ENCODE measurements at places on chromosomes 3 and 15. TPM values are rescaled to one million over a fixed set of nuclear protein-coding genes. Genes with fewer than 3 reads are reported as not detected.
A peak's percentile ranks its signal among the peaks of the same experiment; 100 is the strongest.

- no peaks in the 10 kb centered on the region for H3K4me1 ChIP-seq
- H3K4me3 ChIP-seq = no peak overlapping the region
- no peaks in the 10 kb centered on the region for H3K27me3 ChIP-seq
- no peaks in the 10 kb centered on the region for H3K36me3 ChIP-seq
- no peak for DNase-seq
Measured at GRCh38 chr3:169497567-169498257, 165.8 kb downstream of the MECOM start.

- no peaks in the 10 kb centered on the region for H3K27me3 ChIP-seq
- no peaks in the 10 kb centered on the region for H3K36me3 ChIP-seq
- DNase-seq = no peak
- H3K4me3 ChIP-seq = no peak overlapping the region
- no peak overlapping the region for H3K27ac ChIP-seq
Measured at GRCh38 chr15:38609097-38609738, 44.6 kb upstream of the RASGRP1 start.

DNA sequence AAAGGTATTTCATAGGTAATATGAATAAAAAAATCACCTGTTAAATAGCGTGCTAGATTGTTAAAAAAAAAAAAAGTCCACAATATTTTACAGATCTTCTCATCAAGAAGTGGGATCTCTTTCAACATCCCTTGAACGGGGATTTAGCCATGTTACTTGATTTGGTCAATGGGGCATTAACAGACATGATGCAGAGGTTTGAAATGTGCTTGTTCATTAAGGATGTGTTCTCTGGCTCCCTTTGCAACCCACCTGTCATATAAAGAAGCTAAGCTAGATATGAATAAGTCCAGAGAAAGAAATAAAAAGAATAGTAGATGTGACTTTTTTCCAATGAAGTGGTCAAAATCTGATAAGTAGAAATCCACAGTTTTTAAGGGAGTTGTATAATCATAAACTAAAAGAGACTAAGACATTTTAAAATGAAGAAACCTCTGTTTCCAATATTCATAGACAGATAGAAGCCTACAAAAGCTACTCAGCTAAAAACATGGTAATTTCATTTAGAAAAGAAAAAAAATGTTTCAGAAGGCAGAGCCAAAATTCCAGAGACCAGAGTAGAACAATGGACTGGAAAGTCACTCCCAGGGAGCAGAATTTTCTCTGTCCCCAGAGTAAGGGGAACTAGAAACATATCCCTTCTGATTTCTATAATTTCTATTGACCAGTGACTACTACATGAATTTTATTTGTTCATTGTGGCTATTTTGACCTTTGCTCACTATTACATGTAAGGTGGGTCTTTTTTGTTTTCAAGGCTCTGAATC lies 79.2 kb downstream of the PLSCR2 start:
- no peaks in the 10 kb centered on the region for H3K27me3 ChIP-seq
- H3K36me3 ChIP-seq = no peaks in the 10 kb centered on the region
- peak; percentile 27 for DNase-seq
- no peaks in the 10 kb centered on the region for H3K4me1 ChIP-seq
- H3K27ac ChIP-seq = no peak overlapping the region

The TNK2 gene
- 135 TPM for polyA plus RNA-seq

- H3K27ac ChIP-seq = no peak overlapping the region
- H3K36me3 ChIP-seq = no peaks in the 10 kb centered on the region
- no peak overlapping the region for H3K4me3 ChIP-seq
- H3K27me3 ChIP-seq = no peaks in the 10 kb centered on the region
- no peak for DNase-seq
- no peaks in the 10 kb centered on the region for H3K4me1 ChIP-seq
Measured at GRCh38 chr3:67719333-67719732, 64.9 kb upstream of the SUCLG2 start.

The PLA2G4D gene
- polyA plus RNA-seq = 0.09 TPM

GRCh38 chr15:64453689-64454037 lies 6.7 kb upstream of the ZNF609 start:
- peaks cover 25% of the 10 kb centered on the region for H3K36me3 ChIP-seq
- no peak for DNase-seq
- no peaks in the 10 kb centered on the region for H3K27me3 ChIP-seq
- H3K4me3 ChIP-seq = no peak overlapping the region
- H3K4me1 ChIP-seq = no peaks in the 10 kb centered on the region

The FBN1 gene
- 257 TPM for polyA plus RNA-seq

The RLBP1 gene
- 0.34 TPM for polyA plus RNA-seq

DNA sequence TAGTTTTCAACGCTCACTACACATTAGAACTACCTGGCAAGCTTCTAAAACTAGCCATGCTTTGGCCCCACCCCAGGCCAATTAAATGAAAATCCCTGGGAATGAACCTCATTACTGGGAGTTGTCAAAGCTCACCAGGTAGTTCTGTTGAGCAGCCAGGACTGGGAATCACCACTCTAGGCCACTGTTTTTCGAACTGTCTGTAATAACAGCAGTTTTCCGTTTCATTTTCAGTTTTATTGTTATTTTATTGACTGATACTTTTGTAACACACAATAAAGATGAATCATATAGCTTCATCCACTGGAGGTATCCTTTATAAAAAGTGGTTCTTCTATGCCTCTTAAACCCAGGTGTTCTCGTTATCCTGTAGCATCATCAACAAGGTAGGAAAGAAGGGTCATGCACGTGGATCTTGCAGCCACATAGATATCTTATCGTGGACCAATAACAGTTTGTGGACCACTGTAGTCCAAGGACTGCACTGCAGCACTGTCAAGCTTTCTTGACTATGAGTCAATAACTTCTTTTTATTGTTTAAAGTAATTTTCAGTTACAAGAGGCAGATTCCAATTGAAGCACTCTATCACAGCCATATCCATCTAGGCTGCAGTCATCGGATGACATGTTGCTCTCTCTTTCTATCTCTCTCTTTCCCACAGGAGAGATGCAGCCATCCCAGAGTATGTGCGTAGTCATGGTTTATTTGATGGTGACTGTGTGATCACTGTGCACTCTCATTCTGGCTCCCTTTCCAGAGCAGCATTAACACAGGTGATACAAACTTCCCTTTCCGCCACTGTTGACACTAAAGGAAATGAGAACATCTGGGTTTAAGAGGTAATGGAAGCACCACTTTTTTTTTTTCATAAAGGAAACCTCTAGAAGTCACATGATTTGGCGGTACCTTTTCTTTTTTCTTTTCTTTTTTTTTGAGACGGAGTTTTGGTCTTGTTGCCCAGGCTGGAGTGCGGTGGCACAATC lies 39.0 kb upstream of the BLM start:
- no peak overlapping the region for H3K4me3 ChIP-seq
- no peak for DNase-seq
- H3K27me3 ChIP-seq = no peaks in the 10 kb centered on the region
- H3K36me3 ChIP-seq = no peaks in the 10 kb centered on the region

The GPR149 gene
- 0.05 TPM for polyA plus RNA-seq

- H3K4me3 ChIP-seq = no peak overlapping the region
- H3K27me3 ChIP-seq = no peaks in the 10 kb centered on the region
- no peak for DNase-seq
Measured at GRCh38 chr3:2929574-2929973, 180.6 kb downstream of the IL5RA start.

GRCh38 chr15:88998980-88999713 lies 86.0 kb upstream of the MFGE8 start:
- H3K4me1 ChIP-seq = peaks cover 9% of the 10 kb centered on the region
- no peaks in the 10 kb centered on the region for H3K36me3 ChIP-seq
- no peak for DNase-seq
- H3K27me3 ChIP-seq = no peaks in the 10 kb centered on the region
- H3K4me3 ChIP-seq = no peak overlapping the region
- no peak overlapping the region for H3K27ac ChIP-seq

The ZNF774 gene
- polyA plus RNA-seq = 1.1 TPM

GRCh38 chr15:92600856-92601255 lies 54.7 kb downstream of the FAM174B start:
- H3K27me3 ChIP-seq = no peaks in the 10 kb centered on the region
- no peak overlapping the region for H3K4me3 ChIP-seq
- DNase-seq = no peak
- H3K27ac ChIP-seq = no peak overlapping the region
- peaks cover 26% of the 10 kb centered on the region for H3K4me1 ChIP-seq
- H3K36me3 ChIP-seq = no peaks in the 10 kb centered on the region

- no peaks in the 10 kb centered on the region for H3K36me3 ChIP-seq
- DNase-seq = peak; percentile 26
- no peaks in the 10 kb centered on the region for H3K27me3 ChIP-seq
Measured at GRCh38 chr3:152258448-152259393, 10.0 kb upstream of the MBNL1 start.

GRCh38 chr3:82384181-82384580 lies 622.7 kb upstream of the GBE1 start:
- no peaks in the 10 kb centered on the region for H3K4me1 ChIP-seq
- no peaks in the 10 kb centered on the region for H3K36me3 ChIP-seq
- no peak overlapping the region for H3K27ac ChIP-seq
- H3K27me3 ChIP-seq = no peaks in the 10 kb centered on the region
- no peak overlapping the region for H3K4me3 ChIP-seq

The CSNK1G1 gene
- polyA plus RNA-seq = 7.5 TPM

The STXBP5L gene
- polyA plus RNA-seq = 0.01 TPM

The VEPH1 gene
- 1.3 TPM for polyA plus RNA-seq

GRCh38 chr3:159751752-159752151 lies 236.9 kb upstream of the IL12A start:
- no peak overlapping the region for H3K27ac ChIP-seq
- H3K27me3 ChIP-seq = no peaks in the 10 kb centered on the region
- H3K4me3 ChIP-seq = no peak overlapping the region
- no peaks in the 10 kb centered on the region for H3K36me3 ChIP-seq

- no peaks in the 10 kb centered on the region for H3K36me3 ChIP-seq
- peaks cover 5% of the 10 kb centered on the region for H3K27me3 ChIP-seq
- no peak for DNase-seq
- H3K4me1 ChIP-seq = peaks cover 15% of the 10 kb centered on the region
- H3K4me3 ChIP-seq = no peak overlapping the region
Measured at GRCh38 chr3:11167590-11167989, 13.3 kb downstream of the HRH1 start.

The ZNF620 gene
- polyA plus RNA-seq = 2.7 TPM

- H3K4me1 ChIP-seq = peaks cover 2% of the 10 kb centered on the region
- H3K36me3 ChIP-seq = no peaks in the 10 kb centered on the region
- H3K4me3 ChIP-seq = no peak overlapping the region
- no peaks in the 10 kb centered on the region for H3K27me3 ChIP-seq
Measured at GRCh38 chr3:65785065-65785645, 253.6 kb downstream of the MAGI1 start.

The GABRR3 gene
- not detected for polyA plus RNA-seq

GRCh38 chr15:77028451-77029165 lies 33.7 kb downstream of the PSTPIP1 start:
- peaks cover 57% of the 10 kb centered on the region for H3K4me1 ChIP-seq
- no peak overlapping the region for H3K27ac ChIP-seq
- DNase-seq = no peak

The GPR62 gene
- 0.50 TPM for polyA plus RNA-seq

The TRH gene
- 0.35 TPM for polyA plus RNA-seq

DNA sequence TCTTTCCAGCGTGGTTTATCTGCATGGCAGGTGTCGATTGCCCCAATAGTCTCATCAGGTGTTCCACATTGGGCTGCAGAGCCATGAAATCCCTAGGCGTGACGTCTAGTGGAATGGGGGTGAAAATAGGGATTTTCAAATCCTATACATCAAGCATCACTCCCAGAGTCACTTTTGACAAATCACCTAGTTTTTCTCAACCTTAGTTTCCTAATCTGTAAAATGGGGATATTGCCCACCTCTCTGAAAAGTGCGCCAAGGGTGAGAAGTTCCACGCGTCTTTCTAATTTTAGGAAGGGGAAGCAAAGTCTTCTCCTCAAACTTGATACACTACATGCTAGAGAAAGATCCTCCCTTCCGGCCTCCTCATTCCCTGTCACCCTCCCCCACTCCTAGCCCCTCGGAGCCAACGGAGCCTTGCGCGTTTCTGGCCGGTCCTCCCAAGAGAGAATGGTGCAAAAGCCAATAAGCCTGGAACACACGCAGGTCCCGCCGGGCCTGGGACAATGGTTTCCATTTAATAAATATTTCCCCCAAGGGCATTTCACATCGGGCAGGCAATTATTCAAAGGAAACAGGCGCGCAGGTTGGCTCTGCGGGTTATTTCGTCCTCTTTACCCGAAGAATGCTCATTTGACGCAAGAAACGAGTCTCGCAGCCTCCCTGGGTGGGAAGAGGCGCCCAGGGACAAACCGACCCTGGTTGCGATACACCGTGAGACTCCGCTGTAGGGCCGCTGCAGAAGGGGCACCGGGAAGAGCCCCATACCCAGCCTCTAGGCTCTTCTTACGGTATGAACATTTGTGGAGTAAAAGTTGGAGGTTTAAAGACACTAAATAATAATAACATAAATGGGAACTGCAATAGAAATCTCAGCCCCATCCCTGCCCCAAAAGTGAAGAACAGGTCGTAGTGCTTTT lies 1.2 kb upstream of the SOX14 start:
- H3K4me1 ChIP-seq = peaks cover 8% of the 10 kb centered on the region
- H3K4me3 ChIP-seq = no peak overlapping the region
- no peak for DNase-seq
- peaks cover 89% of the 10 kb centered on the region for H3K27me3 ChIP-seq

DNA sequence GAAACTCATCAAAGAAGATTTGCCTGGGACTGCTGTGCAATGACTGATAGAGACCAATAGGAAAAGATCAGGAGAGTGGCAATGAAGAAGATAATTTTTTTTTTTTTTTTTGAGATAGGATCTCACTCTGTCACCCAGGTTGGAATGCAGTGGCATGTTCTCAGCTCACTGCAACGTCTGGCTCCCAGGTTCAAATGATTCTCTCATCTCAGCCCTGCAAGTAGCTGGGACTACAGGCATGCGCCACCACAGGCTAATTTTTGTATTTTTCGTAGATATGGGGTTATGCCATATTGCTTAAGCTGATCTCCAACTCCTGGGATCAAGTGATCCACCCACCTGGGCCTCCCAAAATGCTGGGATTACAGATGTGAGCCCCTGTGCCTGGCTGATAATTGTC lies 116.9 kb upstream of the CCNL1 start:
- H3K4me1 ChIP-seq = no peaks in the 10 kb centered on the region
- no peaks in the 10 kb centered on the region for H3K36me3 ChIP-seq
- H3K27ac ChIP-seq = no peak overlapping the region
- DNase-seq = no peak

The MESP2 gene
- 0.40 TPM for polyA plus RNA-seq

- no peak overlapping the region for H3K27ac ChIP-seq
- no peak overlapping the region for H3K4me3 ChIP-seq
- H3K36me3 ChIP-seq = peaks cover 10% of the 10 kb centered on the region
Measured at GRCh38 chr3:28326458-28326926, 22.0 kb upstream of the ZCWPW2 start.

- DNase-seq = peak; percentile 71
- H3K36me3 ChIP-seq = peaks cover 36% of the 10 kb centered on the region
- peak overlapping the region; percentile 45 for H3K4me3 ChIP-seq
- H3K4me1 ChIP-seq = peaks cover 41% of the 10 kb centered on the region
- H3K27me3 ChIP-seq = no peaks in the 10 kb centered on the region
Measured at GRCh38 chr15:85583442-85583841, 203.0 kb downstream of the AKAP13 start.

DNA sequence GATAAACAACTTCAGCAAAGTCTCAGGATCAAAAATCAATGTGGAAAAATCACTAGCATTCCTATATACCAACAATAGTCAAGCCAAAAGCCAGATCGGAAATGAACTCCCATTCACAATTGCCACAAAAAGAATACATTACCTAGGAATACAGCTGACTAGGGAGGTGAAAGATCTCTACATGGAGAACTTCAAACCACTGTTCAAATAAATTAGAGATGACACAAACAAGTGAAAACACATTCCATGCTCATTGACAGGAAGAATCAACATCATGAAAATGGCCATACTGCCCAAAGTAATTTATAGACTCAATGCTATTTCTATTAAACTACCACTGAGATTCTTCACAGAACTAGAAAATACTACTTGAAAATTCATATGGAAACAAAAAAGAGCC lies 94.2 kb upstream of the PSMD6 start:
- H3K4me3 ChIP-seq = no peak overlapping the region
- H3K27ac ChIP-seq = no peak overlapping the region
- DNase-seq = no peak
- H3K36me3 ChIP-seq = no peaks in the 10 kb centered on the region
